ENCODE measurements at places on chromosomes 7 and 10. TPM values are rescaled to one million over a fixed set of nuclear protein-coding genes. Genes with fewer than 3 reads are reported as not detected.

Gene GNGT1
- total RNA-seq, result not detected

Gene SP4
- total RNA-seq, result 31.5 TPM

DNA sequence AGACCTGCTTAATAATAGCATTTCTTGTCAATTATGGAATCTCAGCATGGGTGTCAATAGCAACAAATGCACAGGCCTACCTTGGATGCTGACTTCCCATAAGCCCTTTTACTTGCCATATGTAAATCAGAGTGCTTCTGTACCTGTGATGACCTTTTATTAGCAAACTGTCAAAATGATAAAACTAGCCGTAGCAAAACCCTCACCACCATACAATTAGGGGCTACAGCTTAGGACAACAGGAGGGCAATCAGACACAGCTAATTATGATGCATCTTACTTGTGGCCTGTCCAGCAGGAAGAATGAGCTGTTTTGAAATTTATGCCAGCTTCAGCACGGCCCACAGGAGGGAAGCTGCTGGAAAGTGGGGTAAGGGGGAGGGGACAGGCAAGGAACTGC is 201.6 kb downstream of the TAX1BP1 start:
- no peaks in the 10 kb centered on the region for H3K36me3 ChIP-seq
- H3K27me3 ChIP-seq, result no peaks in the 10 kb centered on the region
- no peaks in the 10 kb centered on the region for H3K4me1 ChIP-seq
- H3K27ac ChIP-seq, result no peak overlapping the region

DNA sequence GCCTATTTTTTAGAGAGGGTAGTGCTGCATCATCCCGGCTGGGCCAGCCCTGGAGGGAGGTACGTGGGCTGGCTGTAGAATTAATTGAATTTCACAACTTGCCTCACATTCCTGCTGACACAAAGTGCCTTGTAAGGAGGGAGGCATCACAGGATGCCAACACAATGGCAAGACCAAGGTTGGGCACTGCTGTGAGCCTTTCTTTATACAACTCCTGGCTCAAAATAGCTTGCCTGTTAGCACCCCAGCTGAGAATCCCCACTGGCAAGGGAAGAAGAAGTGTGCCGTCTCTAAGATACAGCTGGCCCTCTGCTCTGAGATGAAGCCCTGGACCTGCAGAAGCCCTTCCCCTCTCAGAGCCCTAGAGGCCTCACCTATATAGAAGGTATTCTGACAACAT is 873.9 kb downstream of the GRID1 start:
- no peaks in the 10 kb centered on the region for H3K36me3 ChIP-seq
- no peaks in the 10 kb centered on the region for H3K27me3 ChIP-seq
- DNase-seq, result no peak

DNA sequence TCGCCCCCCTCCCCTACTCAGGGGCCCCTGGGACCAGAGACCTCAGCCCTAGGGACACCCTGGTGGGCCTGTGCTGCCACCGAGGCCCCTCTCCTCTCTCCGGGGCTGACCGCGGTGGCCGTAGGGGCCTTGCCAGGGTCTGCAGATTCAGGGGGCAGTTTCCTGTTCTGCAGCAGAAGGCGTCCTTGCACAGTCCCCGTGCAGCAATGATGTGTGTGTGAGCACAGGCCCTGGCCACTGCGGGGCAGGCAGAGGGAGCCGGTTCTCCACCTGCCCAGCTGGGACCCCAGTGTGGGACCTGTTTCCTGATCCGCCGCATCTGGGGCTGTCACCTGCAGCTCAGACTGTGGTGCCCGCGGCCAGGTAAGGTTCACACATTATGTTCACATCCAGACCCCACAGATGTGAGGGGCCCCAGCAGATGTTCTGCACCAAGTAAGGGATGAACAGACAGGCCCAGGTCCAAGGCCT is 60.7 kb upstream of the DNAJB6 start:
- H3K4me1 ChIP-seq, result peaks cover 50% of the 10 kb centered on the region
- DNase-seq, result no peak
- H3K27ac ChIP-seq, result no peak overlapping the region
- H3K27me3 ChIP-seq, result peaks cover 16% of the 10 kb centered on the region
- peaks cover 3% of the 10 kb centered on the region for H3K36me3 ChIP-seq

GRCh38 chr10:2791774-2792443 is 275.4 kb upstream of the PFKP start:
- DNase-seq, result peak; percentile 18
- H3K36me3 ChIP-seq, result no peaks in the 10 kb centered on the region
- H3K27ac ChIP-seq, result no peak overlapping the region
- H3K4me3 ChIP-seq, result no peak overlapping the region

Data from CD4-positive, alpha-beta T cell (primary cell).